ENCODE measurements at places on chromosomes 6 and 20. TPM values are rescaled to one million over a fixed set of nuclear protein-coding genes. Genes with fewer than 3 reads are reported as not detected.

Gene SALL4
- 0.16 TPM for total RNA-seq

Gene TAAR9
- total RNA-seq = not detected

Gene NHLRC1
- total RNA-seq = 4.1 TPM

Gene TREML1
- not detected for total RNA-seq

Gene BMP2
- total RNA-seq = 0.73 TPM

Gene SLC13A3
- 2.4 TPM for total RNA-seq

Gene DYNLRB1
- 64.6 TPM for total RNA-seq

Gene ZSCAN23
- total RNA-seq = 4.5 TPM

Gene YWHAB
- total RNA-seq = 148 TPM

All from hair follicle dermal papilla cell (primary cell).